CD4-positive, alpha-beta T cell treated with Interleukin-4 for 1 hour (primary cell): ENCODE measurements at places on chromosomes 4 and X.

- DNase-seq = no peak
Measured at GRCh38 chr4:172553216-172553615, 615.4 kb upstream of the GALNT7 start.

GRCh38 chr4:48162162-48162561 lies 28.1 kb upstream of the TXK start:
- DNase-seq = no peak

- no peak for DNase-seq
Measured at GRCh38 chrX:107563824-107564223, 64.5 kb upstream of the PRPS1 start.

- no peak for DNase-seq
Measured at GRCh38 chr4:98482503-98482846, 175.9 kb downstream of the TSPAN5 start.

DNA sequence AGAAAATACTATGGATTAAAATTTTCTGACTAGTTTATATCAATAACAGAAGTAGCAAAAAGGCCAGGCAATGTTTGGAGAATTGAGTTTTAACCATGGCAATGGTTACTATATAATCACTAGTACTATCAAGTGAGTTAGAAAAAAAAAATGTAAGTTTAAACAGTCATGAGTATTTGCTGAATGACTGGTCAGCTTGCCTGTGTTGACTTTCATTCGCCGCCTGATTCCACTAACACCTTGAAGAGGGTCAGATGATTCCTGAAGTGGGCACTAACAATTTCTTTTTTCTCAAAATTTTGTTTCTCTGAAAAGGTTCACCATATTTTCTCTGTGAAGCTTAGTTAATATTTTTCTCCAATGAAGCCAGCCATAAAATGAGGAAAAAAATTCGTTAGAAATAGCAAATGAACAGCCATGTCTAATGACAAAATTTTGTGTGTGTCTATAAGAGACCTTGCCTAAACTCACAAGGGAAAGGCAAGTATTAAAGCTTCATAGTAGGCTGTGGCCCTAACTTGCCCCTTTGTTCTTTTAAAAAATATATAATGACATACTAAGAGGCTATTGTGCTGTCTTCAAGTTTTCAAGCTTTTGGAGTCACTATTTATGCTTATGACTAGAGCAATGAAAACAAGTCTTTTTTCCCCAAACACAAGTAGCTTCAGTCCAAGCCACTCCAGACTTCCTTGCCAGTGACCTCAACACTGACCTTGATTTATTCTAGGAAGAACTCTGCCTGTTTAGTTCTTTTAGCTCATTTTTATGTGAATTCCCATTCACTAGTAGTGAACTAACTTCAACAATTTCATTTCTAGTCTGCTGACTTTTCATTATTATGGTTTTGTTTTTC lies 18.4 kb upstream of the FHDC1 start:
- no peak for DNase-seq

- DNase-seq = no peak
Measured at GRCh38 chr4:169070071-169070894, 60.2 kb upstream of the CBR4 start.

GRCh38 chr4:153261914-153262313 lies 57.7 kb downstream of the TRIM2 start:
- no peak for DNase-seq

DNA sequence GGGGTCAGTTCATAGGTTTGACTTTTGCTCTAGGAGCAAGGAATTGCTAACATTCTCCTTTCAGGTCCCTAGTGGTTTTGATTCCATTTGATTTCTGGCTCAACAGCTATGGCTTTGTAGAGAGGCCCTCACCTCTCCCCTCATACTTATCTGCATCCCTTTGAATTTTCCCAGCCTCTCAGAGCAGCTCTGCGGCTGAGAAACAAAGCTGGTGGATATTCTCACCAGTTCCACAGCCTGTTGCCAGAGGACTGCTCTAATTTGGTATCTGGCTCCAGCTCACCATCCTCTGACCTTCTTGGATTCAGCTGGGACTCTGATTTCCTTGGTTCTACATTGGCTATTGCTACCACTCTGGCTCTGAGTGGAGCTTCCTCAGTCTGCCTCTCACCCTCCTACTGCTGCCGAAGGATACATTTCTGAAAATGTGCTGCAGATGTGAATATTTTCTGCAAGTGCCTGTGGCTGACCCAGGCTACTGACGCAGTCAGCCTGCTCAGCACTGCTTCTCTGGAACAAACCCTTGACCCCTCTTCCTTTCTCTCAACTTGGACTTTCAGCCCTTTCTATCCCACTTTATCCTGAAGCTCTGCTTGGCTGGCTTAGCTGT lies 110.9 kb upstream of the ENPEP start:
- DNase-seq = no peak

- DNase-seq = peak; percentile 38
Measured at GRCh38 chrX:18886344-18887161, 97.4 kb downstream of the PHKA2 start.
